PC-9 (cell line): ENCODE measurements at places on chromosomes 12 and 14.

DNA sequence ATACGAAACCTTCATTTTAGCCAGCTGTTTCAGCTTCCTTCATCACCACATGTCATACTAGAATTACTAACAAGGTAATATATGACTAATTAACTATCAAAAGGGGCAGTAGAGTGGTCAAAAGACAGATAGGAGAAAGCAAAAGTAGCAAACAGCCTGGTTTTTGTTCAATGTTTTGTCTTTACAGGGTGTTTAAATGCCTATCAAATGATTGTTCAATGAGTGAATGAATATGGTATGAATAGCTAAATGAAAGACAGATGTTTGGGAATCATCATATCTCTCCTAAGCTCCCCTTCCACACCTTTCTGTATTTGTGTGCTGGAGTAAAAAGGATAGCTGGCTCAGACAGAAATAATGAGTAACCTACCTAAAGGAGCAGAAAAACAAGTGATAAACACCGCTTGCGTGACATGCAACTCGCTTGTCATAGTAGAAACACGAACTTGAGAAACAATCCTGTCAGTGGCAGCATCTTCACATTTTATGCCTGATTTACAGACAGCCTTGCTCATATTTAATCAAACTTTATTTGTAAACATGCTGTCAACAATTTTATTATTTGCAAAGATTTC lies 34.2 kb downstream of the ABCC9 start:
- no peak for DNase-seq

GRCh38 chr14:94555991-94556390 lies 5.3 kb upstream of the SERPINA4 start:
- no peak for DNase-seq

DNA sequence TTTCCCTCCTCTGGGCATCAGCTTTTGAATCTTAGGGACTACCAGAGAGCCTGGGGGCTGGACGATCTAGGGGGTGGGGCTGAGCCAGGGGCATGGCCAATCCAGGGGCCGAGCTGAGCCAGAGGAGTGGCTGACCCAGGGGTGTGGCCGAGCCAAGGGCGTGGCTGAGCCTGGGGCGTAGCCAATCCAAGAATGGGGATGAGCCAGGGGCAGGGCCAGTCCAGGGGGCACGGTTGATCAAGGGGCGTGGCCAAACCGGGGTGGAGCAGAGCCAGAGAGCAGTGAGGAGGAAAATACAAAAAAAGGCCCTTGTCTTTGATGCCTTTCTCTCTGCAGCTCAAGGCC lies 219.3 kb upstream of the NOS1 start:
- no peak for DNase-seq

- peak; percentile 88 for DNase-seq
Observed at GRCh38 chr12:3304436-3305165, 186.4 kb upstream of the PRMT8 start.

- DNase-seq, result no peak
Observed at GRCh38 chr12:84924981-84925380, 12.4 kb upstream of the SLC6A15 start.
